H1 (cell line): ENCODE measurements at places on chromosomes 12 and 14. TPM values are rescaled to one million over a fixed set of nuclear protein-coding genes. Genes with fewer than 3 reads are reported as not detected.

The REP15 gene
- 0.06 TPM in 1 of 2 replicates, not detected in the other for polyA plus RNA-seq

The GLIPR1L2 gene
- 0.09 and 0.24 TPM in 2 replicates for polyA plus RNA-seq

The WNT1 gene
- polyA plus RNA-seq = not detected in 2 replicates

The TAS2R19 gene
- 0.35 and 0.97 TPM in 2 replicates for polyA plus RNA-seq

The OSGEP gene
- polyA plus RNA-seq = 78.6 and 89.5 TPM in 2 replicates

The WSB2 gene
- polyA plus RNA-seq = 47.1 and 47.5 TPM in 2 replicates

The PPP4R4 gene
- polyA plus RNA-seq = 2.5 and 3.3 TPM in 2 replicates
